Large intestine (tissue), 12 donors: ENCODE measurements at places on chromosomes 7 and 10. TPM values are rescaled to one million over a fixed set of nuclear protein-coding genes. Genes with fewer than 3 reads are reported as not detected.

The FAM25G gene
- polyA plus RNA-seq = not detected

DNA sequence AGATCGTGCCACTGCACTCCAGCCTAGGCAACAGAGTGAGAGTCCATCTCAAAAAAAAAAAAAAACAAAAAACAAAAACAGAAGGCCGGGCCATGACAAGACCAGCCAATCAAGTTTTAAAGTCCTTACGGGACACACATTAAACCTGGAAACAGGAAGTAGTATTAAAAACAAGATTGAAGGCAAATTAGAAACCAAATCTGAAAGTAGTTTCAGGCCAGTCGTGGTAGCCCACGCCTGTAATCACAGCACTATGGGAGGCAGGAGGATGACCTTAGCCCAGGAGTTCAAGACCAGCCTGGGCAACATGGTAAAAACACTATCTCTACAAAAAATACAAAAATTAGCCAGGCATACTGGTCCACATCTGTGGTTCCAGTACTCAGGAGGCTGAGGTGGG is 18.1 kb downstream of the PSAP start:
- DNase-seq = no peak

DNA sequence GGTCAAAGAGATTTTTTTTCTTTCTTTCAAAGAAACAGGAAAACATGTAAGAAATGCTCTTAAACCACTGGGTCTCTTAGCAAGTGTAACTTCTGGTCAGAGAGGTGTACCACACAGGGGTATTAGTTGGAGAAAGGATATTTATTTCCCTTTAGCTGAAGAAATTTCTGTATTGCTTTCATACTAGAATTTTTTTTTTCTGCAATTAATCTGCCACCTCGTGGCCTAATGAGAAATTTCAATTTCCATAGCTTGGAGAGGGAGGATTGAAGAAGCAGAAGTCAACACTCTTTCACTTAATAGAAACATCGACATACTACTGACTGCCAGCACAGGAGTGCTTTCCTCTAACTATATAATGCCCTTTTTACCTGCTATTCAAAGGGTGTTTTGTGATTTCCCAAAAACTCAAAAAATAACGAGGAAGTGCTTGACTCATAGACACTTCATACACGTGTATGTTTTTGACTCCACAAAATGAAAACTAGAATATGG is 177.6 kb upstream of the NAMPT start:
- DNase-seq = no peak

- no peak for DNase-seq
Observed at GRCh38 chr7:132105096-132105495, 471.2 kb downstream of the PLXNA4 start.

DNA sequence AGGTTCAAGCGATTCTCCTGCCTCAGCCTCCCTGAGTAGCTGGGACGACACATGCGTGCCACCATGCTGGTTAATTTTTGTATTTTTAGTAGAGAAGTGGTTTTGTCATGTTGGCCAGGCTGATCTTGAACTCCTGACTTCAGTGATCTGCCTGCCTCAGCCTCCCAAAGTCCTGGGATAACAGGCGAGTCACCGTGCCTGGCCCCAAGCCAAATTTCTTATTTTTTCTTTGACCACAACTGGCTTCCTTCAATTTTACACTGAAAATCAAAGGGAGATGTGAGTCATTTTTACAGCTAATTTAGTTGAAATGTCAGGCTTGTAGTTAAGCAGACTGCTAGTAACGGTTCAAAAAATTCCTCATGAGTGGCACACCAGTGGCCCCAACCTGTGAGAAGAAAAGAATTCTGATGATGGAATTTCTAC is 7.8 kb downstream of the RNF216 start:
- DNase-seq = no peak

- DNase-seq = peak; percentile 28
Observed at GRCh38 chr7:104341546-104341945, 13.1 kb downstream of the LHFPL3 start.

GRCh38 chr10:61962971-61963370 is 61.5 kb downstream of the ARID5B start:
- no peak for DNase-seq

The SBDS gene
- 103 TPM for polyA plus RNA-seq

- no peak for DNase-seq
Observed at GRCh38 chr7:21912305-21912704, 33.4 kb downstream of the CDCA7L start.

DNA sequence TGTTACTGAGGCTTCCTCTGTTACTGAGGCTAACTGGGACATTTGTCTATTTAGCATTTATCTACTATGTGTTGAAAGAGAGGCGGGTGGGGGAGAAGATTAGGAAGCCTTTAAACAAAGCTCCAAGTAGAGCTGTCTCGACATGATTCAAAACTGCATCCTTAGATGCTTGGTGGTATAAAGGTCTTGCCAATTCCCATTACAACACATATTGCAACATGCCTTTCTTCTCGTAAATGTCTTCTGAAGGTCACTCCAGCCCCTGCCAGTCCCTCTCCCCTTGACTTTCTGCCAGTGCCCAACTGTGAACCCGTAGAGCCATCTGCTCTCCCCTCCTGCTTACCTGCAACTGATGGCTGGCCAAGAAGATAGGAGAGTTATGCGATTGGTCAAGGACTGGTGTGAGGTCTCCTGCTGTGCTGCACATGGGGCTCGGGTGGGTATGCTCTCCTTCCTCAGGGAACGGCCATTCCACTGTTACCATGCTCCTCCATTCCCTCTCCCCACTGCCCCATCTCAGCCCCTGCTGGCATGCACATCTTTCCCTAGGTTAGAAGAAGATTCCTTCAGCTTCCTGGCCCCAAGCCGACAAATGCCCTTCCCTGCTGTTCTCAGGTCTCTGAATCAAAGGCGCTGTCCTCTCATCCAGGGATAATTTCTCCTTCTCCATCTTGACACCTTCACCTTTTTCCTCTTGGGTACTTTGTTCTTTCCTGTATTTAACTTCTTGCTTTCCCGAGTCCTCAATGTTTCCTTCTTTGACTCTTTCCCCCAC is 43.6 kb upstream of the ZNF32 start:
- DNase-seq = no peak

DNA sequence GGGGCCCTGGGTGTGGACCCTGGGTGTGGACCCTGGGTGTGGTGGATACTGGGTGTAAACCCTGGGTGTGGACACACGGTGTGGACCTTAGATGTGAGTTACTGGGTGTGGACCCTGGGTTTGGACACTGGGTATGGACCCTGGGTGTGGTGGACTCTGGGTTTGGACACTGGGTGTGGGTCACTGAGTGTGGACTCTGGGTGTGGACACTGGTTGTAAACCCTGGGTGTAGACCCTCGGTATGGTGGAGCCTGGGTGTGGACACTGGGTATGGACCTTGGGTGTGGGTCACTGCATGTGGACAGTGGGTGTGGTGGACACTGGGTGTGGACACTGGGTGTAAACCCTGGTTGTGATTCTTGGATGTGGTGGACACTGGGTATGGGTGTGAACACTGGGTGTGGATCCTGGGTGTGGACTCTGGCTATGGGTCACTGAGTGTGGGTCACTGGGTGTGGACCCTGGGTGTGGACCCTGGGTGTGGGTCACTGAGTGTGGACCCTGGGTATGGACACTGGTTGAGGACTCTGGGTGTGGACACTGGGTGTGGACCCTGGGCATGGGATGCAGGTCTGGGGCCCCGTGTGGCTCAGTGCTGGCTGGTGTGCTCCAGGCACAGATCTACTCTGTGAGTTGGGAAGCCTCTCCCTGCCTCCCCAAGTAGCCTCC is 356.2 kb downstream of the GLRX3 start:
- no peak for DNase-seq

DNA sequence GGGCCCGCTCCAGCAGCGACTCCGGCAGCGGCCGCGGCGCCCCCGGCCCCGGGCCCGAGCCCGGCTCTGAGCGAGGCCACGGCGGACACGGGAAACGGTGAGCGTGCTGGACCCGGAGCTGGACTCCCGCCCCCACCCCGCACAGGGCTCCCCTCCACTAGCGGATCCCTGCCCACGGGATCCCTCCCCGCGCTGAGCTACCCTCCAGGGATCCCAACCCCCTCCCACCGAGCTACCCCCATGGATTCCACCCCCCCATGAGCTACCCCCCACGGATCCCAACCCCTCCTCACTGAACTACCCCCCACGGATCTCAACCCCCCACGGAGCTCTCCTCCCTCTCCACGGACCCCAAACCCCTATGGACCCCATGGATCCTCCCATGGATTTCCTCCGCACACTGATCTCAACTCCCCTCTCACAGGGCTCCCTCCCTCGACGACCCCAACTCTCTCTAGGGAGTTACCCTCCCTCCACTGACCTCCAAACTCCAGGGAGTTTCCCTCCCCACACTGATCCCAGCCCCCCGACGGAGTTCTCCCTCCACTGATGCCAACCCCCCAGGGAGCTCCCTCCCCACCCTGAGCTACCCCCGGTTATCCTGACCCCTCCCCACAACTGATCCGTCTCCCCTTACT is 20.6 kb upstream of the HSPB1 start:
- DNase-seq = no peak

The AGAP9 gene
- 59.1 TPM for polyA plus RNA-seq

The GIMAP5 gene
- 9.0 TPM for polyA plus RNA-seq

The NYAP1 gene
- polyA plus RNA-seq = 3.5 TPM

- peak; percentile 73 for DNase-seq
Observed at GRCh38 chr7:36387435-36388231, 2.0 kb upstream of the ANLN start.

DNA sequence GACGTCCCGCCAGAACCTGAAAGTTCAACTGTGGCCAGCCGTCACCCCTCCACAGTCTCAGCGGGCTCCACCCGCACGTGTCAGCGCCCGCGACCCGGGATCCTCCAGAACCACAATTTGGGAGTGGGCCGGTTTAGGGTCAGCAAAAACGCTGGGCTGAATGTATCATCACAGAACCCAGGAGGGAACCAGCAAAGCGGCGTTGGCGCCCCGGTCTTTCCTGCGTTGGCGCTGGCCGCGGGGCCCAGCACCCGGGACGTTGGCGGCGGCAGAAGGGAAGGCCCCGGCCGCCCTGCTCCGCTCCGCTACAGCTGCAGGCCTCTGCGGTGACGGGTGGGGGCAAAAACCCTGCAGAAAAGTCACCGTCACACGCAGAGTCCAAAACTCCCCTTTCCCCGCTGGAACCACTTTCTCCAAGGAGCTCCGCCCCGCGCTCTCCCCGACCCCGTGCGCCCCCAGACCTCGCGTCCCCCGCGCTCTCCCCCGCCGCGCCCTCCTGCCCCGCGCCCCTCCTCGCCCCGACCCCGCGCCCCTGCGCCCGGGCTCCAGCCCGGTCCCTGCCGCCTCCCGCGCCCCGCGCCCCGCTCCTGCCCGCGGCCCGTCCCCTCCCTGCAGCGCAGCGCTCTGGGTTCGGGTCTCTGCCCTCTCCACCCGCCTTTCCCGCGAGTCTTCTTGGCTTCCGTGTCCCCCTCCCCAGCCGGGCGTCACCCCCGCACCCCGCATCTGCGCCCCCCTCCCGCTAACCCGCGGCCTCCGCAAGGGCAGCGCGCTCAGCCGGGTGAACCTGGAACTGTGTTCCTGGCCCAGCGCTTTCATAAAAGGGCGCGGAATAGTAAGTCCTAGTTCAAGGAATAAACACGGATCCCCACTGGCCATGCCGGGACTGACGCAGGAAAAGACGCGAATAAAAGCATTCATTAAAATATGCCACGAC is 24.0 kb upstream of the RNF32 start:
- DNase-seq = no peak

GRCh38 chr10:23171232-23171876 is 20.8 kb upstream of the PTF1A start:
- no peak for DNase-seq

The PILRA gene
- 5.8 TPM for polyA plus RNA-seq

The NOC3L gene
- polyA plus RNA-seq = 13.7 TPM

DNA sequence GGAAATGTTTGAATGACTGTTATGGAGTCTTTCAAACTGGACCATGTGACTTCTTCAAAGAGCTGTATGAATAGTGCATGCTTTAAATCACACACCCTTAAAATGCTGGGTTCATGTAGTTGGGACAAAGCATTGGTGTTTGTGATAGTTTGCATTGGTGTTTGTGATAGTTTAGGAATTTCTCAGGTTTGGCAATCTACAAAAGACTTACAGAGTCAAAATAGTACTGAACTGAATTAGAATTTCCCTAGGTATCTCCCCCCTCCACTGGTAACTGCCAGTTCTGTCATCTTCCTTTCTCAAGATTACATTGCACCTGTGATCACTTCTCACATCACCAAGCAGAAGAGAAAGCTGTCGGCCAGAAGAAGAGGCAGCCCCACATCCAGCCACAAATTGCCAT is 261.1 kb downstream of the GATA3 start:
- no peak for DNase-seq

GRCh38 chr10:101441541-101442455 is 87.8 kb downstream of the BTRC start:
- DNase-seq = peak; percentile 49

The TAS2R5 gene
- polyA plus RNA-seq = 6.6 TPM

The STRIP2 gene
- 2.0 TPM for polyA plus RNA-seq

DNA sequence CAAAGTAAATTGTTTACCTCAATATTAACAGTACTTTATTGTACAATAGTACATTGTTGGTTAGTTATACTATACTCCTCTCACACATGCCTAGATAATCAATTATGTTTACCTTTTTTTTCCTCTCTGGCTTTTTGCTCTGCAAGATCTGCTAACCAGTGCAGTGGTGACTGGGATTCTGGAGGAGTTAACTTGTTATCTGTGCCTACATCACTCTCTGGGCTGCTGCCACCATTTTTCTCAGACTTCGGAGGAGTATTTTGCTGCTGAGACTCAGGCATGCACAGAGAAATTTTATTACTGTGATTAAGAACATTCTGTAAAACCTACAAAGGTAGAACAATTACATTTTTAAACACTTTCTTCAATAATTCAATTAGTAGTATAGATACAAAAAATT is 59.7 kb downstream of the NRBF2 start:
- DNase-seq = no peak

DNA sequence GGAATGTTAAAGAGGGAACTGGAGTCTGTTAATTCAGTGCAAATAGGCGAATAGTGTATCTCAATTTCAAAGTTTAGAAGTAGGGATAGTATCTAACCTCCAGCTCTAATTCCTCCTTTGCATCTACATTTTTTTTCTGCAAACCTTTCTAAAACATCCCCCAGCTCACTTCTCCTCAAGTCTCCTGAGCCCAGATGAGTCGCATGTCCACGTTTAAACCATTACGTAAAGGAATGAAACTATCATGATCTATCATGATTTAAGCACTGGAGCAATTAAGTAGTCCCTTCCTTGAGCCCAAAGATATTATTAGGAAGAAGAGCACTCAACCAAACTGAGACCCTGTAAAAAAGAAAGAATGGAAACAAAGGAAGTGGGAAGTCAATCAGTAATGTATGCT is 29.9 kb downstream of the GPR22 start:
- no peak for DNase-seq

DNA sequence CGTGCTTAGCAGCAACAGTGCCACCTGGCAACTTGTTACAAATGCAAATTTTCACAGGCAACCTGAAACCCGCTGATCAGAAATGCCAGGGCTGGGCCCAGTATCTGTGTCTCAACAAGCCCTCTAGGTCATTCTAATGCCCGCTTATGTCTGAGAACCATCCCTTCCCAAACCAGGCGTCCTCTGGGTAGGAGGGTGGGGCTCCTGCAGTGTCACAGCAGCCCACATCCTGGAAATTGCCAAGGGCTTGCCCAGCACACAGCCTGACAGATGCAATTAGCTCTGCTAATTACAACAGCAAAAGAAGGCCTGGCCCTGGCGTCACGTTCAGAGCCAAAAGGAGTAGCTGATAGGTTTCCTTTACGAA is 15.9 kb downstream of the ITPRIP start:
- DNase-seq = no peak

- no peak for DNase-seq
Observed at GRCh38 chr10:123778719-123779517, 112.7 kb downstream of the CPXM2 start.

GRCh38 chr10:116626815-116627214 is 6.1 kb downstream of the PNLIPRP2 start:
- no peak for DNase-seq

The VAX1 gene
- polyA plus RNA-seq = not detected

GRCh38 chr7:57651006-57651405 is 201.0 kb downstream of the ZNF716 start:
- no peak for DNase-seq
